ENCODE measurements at places on chromosomes 1 and 21.

- DNase-seq = no peak
Observed at GRCh38 chr1:230807029-230807428, 59.8 kb downstream of the CAPN9 start.

DNA sequence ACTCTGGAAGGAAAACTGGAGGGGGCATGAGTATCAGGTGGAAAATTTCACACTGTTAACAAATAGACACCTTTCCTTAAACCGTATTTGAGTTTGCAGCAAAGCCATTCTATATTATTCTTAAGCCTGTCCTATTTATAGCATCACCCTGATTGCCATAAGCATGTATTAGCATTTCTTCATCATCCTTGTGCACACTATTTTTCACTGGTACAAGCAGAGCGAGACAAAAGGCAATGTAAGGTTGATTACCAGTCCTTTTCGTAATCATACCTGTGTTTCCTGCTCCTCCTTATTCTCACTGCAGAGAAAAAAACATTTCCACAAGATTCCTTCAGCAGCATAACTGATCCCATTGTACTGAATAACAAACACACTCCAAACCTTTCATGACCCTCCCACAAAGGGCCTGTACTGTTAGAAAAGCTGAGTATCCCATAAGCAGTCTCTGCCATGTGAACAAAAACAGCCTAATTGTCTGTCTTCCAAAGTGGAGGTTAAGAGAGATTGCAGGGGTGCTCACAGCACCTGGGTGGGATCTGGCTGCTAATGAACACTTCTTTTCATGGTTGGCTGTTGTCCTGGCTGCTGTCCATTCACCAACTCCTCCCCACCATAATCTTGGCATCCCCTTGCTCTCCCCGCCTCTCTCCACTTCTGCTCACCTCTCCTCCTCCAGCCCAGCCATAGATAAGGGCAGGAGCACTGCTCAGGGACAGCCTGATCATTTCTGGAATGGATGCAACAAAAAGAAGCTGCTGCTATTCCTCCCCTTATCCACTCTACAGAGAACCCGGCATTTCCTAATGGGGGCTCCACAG is 30.4 kb downstream of the VTCN1 start:
- DNase-seq = no peak

DNA sequence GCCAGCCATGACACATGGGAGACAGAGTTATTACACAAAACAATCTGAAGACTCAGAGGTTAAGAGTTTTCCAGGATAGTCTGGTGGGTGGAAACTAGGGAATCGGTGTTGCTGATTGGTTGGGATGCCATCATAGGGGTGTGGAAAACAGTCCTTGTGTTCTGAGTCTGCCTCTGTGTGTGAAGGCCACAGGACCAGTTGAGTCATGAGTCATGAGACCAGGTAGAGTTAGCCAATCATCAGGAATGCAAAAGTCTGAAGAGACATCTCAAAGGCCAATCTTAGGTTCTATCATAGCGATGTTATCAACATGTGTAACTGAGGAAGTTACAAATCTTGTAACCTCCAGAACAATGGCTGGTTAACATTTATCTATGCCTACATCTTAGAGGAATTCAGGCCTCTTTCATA is 49.7 kb upstream of the NEK7 start:
- DNase-seq = no peak

DNA sequence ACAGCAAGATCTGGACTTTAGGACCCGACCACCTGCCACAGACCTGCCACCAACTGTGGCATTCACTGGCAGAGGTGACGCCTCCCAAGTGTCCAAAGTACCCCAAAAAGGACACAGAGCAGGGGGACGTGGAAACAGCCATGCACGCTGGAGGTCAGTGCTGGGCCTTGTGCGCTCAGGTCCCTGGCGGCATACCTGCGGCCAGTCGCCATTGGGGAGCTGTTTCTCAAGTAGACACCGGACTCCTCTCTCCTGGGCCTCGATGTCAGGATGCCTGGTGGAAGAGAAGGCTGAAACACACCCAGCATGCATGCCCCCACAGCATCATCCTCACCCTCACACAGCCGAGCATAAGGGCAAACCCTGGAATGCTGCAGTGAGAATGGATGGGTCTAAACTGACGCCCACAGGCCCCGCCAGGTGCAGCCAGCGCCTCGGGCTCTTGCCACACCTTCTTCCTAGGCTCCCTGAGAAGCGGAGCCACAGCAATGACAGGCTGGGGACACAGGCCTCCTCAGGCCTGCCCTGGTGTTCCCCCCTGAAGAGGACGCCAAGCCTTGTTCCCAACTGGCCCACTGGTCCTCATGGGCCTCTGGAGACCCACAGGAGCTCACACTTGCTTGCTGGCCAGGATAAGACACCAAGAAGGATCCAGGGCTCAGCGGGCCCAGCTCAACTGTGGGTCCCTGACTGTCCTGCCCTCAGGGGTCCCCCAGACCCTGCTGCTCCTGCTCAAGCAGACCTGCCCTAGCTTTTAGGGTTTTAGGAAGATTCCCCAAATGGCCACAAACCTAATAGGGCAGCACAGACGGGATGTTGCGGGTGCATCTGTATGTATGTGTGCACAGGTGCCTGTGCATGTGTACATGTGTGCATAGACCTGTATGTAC is 7.7 kb upstream of the SPATC1L start:
- DNase-seq = no peak

DNA sequence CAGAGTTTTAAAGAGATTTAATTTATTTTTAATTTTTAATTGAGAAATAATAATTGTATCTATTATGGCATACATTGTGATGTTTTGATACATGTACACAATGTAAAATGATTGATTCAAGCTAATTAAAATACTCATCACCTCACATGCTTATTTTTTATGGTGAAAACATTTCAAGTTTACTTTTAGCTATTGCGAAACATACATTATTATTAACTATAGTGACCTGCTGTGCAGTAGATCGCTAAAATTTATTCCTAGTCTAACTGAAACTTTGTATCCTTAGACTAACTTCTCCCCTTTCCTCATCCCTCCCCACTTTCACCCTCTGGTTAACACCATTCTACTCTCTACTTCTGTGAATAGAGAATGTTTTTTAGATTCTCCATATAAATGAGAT is 191.6 kb downstream of the DNAH14 start:
- DNase-seq = no peak

DNA sequence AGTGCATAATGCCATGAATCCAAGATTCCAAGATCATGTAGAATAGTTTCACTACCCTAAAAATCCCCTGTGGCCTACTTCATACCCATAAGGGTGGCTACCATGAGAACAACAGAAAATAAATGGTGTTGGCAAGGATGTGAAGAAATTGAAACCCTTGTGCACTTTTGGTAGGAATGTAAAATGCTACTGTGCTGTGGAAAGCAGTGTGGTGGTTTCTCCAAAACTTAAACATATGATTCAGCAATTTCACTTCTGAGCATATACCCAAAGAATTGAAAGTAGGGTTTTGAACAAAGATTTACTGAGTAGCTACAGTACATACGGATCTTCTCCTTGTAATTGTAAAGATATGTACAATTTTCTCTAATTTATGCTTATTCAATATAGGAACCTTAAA is 16.0 kb downstream of the FNBP1L start:
- no peak for DNase-seq

DNA sequence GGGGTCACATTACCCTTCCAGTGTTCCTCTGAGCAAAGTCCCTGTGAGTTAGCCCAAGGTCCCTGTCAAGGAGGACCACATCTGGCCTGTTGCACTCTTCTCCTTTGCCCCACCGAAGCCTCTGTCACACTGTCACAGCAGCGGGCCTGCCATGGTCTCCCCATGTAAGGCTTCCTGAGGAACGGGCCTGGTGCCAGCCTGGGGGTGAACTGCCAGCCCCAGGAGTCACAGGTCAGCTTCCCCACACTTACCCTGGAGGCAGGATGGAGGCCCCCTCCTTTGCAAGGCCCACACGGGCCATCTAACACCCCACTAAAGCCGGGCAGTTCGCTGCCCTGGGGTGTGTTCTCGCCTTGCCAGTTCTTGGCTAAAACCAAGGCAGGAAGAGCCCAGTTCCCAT is 14.1 kb downstream of the TNFRSF1B start:
- no peak for DNase-seq

DNA sequence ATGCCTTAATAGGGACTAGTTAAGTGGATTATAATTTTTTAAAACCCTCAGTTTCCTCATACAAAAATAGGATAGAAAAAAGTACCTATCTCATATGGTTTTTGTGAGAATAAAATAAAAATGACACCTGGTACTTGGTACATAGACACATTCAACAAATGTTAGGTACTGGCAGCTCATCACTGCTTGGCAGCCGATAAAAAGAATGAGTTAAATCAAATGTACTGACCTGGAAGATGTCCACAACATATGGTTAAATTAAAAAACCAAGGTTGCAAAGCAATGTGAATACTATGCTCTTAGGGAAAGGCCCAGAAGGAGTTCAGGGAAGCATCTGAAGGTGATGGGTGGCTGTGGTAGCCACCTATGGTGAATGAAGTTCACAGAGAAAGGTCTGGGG is 64.9 kb upstream of the SMYD2 start:
- no peak for DNase-seq

GRCh38 chr1:174938281-174939007 is 61.3 kb upstream of the CACYBP start:
- no peak for DNase-seq

- no peak for DNase-seq
Observed at GRCh38 chr1:211683396-211684297, 8.2 kb upstream of the NEK2 start.

GRCh38 chr1:116064616-116065015 is 46.6 kb upstream of the MAB21L3 start:
- DNase-seq = no peak

DNA sequence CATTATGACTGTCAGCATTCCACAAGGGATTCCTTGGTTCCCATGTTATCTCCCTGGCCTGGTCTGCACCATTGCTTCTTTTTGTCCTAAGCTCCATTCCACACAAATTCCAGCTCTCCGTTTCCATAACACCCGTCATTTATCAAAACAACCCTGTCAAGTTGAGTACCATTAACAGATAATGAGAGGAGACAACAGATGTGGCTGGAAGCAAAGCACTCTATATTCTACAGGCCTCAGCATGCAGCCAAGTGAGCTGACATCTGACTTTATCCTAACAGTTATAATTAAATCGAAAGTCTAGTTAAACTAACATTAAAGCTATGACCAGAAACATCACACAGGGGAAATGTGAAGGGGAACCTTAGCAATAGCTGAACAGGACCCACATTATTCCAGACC is 110.4 kb downstream of the RERE start:
- DNase-seq = peak; percentile 44

DNA sequence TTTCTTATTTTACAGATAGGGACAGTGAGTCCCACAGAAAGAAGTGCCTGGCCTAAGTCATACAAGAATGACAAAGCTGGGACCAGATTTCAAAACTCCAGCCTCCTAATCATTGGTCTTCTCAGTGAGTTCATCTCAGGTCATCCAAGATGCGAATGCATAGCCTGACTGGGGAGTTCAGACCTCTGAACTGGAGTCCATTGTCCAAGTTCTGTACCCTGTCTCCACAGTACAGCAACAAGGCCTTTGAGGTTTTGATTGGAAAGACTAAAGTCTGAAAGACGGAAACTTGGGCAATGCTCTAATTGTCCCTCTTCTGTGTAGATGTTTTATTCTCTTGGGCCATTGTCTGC is 62.0 kb downstream of the TNN start:
- no peak for DNase-seq

DNA sequence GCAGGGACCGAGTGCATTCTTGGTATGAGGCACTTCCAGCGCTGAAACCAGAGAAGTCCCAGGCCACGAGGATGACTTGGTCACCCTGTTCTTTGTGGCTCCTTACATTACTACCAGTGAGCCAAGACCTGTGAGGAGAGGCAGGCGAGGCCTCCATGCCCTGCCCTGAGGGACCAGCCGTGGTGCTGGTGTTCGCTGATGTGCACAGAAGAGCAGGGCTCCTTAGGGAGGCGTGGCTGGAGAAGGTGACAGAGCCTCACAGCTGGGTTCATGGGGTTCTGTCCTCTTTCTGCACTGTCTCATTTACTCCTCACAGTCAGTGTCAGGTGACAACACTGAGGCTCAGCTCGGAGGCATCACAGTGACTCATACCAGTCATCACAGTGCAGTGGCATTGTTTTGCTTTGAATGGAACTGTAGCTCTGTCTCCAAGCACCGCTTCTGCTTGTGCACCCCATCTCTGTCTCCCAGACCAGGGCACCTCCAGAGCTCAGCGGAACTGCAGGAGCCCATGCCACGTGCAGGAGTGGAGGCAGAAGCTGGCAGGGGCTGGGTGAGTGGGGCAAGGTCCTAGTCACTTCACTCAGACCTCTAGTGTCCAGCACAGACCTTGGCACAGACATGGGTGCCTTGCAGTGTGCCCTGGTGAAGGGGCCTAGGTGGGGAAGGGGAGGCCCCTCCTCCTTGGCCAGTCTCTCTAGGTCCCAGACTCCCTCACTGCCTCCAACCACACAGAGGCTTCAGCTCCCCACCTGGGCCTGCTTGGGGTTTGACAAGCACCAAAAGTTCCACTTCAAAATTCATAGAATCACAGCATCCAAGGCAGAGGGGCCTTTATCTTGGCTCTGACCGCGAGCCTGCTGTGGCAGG is 310.9 kb downstream of the MATN1 start:
- DNase-seq = no peak

Data from HuH-7 (cell line).